HuH-7 (cell line): ENCODE measurements at places on chromosomes 5 and 9.

- DNase-seq, result no peak
These were observed 136.4 kb downstream of the ZSWIM6 start for GRCh38 chr5:61468483-61468865.

DNA sequence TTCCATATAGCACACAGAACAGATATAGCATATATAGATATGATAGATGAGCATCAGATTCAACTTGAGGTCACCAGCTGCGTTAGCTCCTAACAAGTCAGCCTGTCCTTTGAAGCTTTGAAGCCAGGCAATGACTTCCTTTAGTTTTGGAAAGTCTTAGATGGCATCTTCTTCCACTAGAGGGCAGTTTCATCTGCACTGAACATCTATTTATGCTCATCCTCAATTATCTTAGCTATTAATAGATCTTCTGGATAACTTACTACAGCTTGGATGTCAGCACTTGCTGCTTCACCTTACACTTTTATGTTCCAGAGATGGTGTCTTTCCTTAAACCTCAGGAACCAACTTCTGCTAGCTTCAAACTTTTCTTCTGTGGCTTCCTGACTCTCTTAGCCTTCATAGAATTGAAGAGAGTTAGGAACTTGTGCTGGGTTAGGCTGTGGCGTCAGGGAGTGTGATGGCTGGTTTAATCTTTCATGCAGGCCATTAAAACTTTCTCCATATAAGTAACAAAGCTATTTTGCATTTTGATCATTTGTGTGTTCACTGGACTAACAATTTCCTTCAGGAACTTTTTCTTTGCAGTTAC is 1401.4 kb downstream of the EFNA5 start:
- no peak for DNase-seq

- DNase-seq, result no peak
These were observed 27.7 kb upstream of the GABRP start for GRCh38 chr5:170755679-170756456.

DNA sequence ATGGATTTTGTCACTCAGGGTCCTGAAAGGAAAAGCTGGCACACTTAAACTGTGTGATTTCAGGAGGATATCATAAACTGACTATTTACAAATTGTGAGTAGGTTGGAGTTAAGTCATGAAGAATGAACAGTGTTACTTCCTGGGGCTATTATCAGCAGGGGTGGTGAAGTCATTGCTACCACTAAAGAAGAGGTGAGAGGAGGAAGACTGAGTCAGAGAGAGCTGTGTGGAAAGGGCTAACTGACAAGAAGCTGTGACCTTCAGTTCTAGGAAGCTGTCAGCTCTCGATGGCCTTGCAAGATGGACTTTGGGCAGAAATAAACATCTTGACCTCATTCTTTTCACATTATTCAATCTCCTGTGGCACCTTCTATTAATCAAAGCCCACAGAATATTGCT is 72.3 kb upstream of the STARD4 start:
- no peak for DNase-seq

DNA sequence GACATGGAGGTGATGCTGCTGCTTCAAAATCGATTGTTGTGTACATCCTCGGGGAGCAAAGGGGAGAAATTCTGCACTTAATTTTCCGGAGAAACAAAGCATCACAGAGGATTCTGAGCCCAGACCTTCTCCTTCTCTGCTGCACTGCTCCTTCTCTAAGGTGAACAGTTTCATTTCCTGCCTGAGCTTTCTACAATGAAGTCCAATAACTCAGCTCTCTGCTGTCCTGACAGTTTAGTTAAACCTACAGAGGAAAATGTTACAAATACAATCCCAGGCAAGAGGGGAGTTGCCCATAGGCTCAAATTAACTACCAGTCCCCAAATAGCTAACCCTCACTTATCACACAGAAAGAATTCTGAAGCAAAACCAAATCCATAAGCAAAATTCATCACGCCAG is 206.3 kb downstream of the EFNA5 start:
- DNase-seq, result no peak

DNA sequence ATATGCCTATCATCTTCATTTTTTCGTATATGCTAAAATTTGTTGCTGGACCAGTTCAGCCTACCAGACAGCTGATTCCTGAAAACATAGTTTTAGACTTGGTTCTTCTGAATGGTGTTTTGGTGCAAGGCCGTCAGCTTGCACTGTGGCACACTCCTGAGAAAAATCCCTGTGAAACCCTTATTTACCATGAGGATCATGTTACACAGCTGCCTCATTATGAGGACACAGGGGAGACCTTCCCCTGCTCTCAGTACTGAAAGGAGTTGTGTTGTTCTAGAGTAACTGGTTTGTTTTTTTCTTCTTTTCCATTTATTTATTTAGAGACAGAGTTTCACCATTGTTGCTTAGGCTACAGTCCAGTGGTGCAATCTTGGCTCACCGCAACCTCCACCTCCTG is 37.6 kb downstream of the MAST4 start:
- DNase-seq, result peak; percentile 20
